ENCODE measurements at places on chromosomes 7 and 10.

- no peak for DNase-seq
Observed at GRCh38 chr10:111944331-111944730, 239.2 kb downstream of the GPAM start.

- DNase-seq = no peak
Observed at GRCh38 chr10:78348411-78349164, 314.9 kb downstream of the RPS24 start.

GRCh38 chr7:118843456-118843855, 619.0 kb downstream of the ANKRD7 start:
- no peak for DNase-seq

DNA sequence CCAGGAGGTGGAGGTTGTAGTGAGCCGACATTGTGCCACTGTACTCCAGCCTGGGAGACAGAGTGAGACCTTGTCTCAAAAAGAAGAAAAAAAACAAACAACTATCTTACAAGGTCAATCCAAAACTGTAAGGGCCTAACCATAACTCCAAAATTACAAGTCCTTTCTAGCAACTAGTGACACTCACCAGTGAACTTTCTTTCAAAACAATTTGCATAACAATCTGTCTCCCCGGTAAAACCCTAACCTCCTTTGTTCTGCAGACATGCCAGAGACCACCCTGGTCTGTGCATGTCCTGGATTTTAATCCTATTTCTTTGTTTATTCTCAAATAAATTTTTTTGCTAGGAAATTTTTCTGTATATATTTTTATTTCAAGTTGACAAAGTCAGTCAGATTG, 68.1 kb downstream of the EXOC6 start:
- no peak for DNase-seq

DNA sequence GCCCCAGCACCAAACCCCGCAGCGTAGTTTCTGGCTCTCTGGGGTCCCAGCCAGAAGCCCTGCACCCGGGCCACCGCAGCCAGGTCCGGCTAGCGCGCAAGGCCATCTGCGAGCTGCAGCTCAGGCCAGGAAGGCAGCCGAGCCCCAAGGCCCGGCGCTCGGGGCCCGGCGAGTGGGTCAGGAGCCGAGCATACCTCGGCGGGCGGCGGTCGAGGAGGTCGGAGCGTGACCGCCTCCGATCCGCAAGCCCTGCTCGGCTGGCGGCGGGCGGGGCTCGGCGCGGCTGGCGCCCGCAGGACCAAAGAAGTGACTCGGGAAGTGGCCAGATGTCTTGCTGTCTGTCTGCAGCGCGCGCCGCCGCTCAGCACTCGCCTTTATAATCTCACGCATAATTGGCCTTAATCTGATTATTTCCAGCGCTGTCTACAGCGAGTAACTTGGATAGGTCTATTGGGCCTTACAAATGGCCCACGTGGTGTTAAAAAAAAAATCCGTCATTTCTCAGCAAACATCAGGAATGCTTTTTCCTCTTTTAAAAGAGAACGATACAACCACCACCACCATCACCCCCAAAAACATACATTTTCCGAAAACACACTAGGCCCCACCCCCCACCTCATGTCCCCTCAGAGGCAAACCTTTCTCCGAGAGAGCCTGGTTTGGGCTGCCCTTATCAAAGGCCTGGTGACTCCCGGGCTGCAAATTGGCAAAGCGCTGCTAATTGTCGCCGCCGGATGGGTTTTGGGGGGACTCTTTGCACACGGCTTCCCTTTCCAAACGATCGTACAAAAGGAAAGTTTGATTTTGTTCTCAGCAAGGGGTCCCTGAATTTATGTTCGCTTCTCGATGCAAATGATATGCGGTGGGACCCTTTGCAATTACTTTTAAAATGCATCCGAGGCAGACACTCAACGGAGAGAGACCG, at the start of gene DRGX:
TSS of gene DRGX (minus strand) at position 349 of the 925 bp plus-strand sequence. CDS start 649 bp downstream, outside the sequence.
- DNase-seq = no peak

GRCh38 chr10:106252541-106252940, 912.0 kb downstream of the SORCS1 start:
- no peak for DNase-seq

GRCh38 chr10:6958254-6958653, 378.2 kb upstream of the PRKCQ start:
- no peak for DNase-seq

DNA sequence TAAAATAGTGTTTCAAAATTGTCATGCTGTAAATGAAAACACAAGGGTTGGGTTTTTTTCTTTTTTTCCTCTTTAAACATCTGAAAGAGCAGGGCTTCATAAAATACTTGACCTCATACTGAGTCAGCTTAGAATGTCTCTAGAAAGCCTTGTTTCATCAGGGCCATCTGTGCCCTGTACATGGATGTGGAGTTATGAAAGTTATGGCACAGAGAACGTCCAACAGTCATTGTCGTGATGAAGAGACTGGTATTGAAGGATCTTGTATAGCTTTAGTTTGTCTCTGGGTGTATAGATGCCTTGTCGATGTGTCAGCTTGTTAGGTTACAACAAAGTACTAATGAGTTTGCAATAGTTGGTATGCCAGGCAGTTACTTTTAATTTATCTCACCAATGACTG, 127.3 kb downstream of the FAM204A start:
- DNase-seq = no peak

- DNase-seq = no peak
Observed at GRCh38 chr10:103280031-103280430, 3.1 kb downstream of the INA start.

- DNase-seq = no peak
Observed at GRCh38 chr10:124995605-124996004, 53.7 kb downstream of the ZRANB1 start.

DNA sequence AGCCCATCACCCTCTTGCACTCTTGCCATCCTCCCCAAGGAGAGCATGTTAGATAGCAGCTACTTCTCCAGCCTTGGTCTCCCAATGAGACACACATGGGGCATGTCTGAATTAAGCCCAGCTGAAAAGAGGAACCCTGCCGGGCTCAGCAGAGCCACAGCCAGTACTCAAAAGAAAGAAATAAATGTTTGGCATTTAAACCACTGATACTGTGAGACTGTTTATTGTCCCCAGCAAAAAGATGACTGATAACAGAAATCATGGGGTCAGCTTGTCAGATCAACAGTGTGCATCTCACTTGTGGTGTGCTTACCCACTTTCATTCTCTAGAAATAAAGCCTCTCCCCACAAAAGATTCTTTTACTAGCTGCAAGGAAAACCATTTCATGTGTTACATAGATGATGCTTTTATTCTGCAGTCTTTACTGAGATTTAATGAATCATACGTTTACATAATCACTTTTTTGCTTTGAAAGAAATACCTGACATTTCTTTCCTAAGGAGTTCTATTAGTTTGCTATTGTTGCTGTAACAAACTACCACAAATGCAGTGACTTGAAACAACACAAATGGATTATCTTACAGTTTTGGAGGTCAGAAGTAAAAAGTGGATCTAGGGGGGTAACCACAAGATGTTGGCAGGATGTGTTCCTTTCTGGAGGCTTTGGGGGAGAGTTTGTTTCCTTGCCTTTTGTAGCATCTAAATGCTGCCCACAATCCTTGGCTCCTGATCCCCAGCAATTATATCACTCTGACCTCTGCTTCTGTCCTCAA, 20.9 kb downstream of the ANKRD7 start:
- DNase-seq = no peak

DNA sequence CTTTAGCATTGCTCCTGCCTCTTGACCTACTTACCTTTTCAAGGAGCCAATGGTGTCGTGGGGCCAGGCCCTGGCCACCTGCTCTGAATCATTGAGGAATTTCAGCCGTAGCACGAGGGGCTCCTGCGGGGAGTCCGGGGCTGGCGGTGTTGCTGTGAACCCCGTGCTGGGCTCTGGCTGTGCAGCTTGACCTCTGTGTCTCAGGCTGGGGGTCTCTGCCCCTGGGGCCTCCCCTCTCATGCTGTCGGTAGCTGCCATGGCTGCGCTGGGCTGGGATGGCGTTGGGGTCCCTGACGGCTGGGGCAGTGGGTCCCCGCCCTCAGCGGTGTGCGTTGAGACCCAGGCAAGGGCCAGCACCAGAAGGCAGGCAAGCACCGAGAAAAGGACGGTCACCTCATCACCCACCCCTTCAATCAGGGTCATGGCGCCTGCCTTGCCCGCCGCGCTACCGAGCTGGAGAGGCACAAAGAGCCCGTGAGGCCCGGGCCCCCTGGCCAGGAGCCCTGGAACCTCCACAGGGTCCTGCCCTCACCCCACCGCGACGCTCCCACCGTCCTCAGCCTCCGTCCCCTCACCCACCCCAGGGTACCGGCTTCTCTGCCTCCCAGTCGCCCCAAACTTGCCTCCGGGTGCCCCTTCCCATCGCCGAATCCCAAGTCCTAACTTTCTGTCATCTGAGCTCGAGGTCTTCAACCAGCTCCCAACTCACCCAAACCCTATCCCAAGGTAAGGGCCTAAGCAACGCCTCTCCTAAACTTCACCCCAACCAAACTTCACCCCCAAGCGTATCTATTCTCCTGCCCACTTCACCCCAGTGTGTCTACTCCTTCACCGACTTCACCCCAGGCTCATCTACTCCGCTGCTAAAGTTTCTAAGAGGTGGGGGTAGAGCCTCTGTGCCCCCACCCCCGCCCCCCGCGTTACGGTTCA, 887 bp downstream of the TMUB1 start:
- no peak for DNase-seq

DNA sequence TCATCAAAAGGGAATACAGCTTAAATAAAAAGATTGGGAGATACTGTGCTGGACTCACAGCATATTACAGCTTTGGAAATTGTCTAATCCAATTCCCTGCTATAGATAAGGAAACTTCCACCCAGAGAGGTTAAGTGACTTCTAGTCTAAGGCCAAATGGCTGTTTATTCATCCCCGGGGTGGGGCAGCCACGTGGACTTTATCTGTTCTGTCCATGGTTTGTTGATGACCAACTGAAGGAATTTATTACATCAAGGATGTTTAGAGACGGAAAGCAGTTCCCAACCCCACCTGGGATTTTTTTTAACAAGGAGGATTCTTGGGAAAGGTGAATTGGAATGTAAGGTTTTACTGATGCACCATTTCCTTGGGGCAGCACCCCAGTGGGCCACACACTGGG, 88.6 kb downstream of the ATXN7L1 start:
- no peak for DNase-seq

GRCh38 chr10:118590334-118590733, 5.1 kb downstream of the PRLHR start:
- peak; percentile 34 for DNase-seq

DNA sequence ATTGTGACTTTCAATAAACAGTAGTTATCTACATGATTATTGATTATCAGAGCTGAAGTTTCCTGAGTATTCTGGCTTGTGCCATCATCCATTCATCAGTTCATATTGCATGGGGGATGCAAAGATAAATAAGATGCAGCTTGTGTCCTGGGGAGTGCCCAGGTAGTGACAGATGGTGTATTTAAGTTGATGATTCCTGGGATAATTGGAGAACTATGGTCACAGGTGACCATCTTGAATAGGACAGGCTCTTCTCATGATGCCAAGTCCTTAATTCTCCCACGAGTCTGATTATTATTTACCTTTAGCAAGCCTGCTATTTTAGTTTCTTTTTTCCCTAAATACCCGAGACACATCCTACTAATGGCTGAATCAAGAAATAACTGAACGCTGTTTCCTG, 64.9 kb downstream of the PLPP4 start:
- no peak for DNase-seq

DNA sequence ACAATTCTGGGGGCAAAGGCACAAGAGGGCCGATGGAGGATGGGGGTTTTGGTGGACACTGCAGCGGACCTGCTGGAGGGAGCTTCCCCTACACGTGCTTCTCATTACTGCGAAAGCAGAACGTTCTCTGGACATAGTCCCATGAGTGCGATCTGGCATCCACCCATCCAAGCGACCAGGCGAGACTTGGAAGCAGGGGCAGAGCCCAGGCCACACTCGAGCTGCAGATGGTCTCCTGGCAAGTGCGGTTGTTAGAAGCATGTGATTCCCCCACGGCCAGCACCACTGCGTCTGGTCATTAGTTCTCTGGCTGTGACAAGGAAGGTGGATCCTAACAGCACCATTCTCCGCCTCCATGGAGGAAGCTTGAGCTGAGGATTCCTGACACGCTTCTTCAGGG, 118.4 kb upstream of the TCERG1L start:
- no peak for DNase-seq

GRCh38 chr10:124315591-124316270, 103.0 kb downstream of the OAT start:
- DNase-seq = no peak

GRCh38 chr10:104406715-104407650, 53.4 kb downstream of the CFAP58 start:
- peak; percentile 48 for DNase-seq

DNA sequence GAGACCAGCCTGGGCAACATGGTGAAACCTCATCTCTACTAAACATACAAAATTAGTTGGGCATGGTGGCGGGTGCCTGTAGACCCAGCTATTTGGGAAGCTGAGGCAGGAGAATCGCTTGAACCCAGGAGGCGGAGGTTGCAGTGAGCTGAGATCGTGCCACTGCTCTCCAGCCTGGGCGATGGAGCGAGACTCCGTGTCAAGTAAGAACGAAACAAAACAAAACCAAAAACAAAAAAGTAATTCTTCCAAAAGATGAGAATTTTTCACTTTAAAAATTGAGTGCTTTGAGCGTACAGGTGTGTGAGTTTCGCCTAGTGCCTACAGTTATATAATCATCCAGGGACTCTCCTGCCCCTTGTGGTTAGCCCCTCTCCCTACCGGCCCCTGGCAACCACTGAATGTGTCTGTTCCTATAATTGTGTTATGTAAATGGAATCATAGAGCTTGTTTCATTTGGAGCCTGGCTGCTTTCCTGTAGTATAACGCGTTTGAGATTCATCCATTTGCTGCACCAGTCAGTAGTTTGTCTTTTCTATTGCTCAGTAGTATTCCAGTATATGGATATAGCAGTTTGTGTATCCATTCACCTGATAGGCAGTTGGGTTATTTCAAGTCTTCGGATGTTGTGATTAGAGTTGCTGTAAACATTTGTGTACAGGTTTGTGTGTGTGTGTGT, 80.0 kb downstream of the RBM33 start:
- DNase-seq = no peak

DNA sequence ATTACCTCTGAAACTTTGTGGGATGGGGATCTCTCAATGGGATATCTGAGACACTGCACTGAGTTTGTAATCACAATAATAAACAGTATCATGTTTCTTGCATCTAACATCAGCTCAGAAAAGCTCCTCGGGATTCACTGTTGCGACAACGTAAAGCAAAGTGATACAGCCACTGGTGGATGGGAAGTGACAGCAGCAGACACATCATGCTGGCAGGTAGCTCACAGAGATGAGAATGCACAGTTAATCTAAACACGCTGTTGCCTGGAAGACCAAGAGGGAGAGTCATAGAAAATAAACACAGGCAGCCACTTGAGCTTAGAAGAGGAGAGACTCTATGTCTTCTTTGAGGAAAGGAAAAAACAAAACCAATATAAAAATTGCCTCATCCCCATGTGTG, 513.8 kb downstream of the MAGI2 start:
- no peak for DNase-seq

Measured in RWPE1 (cell line).